ENCODE measurements at places on chromosomes 1 and 21.

DNA sequence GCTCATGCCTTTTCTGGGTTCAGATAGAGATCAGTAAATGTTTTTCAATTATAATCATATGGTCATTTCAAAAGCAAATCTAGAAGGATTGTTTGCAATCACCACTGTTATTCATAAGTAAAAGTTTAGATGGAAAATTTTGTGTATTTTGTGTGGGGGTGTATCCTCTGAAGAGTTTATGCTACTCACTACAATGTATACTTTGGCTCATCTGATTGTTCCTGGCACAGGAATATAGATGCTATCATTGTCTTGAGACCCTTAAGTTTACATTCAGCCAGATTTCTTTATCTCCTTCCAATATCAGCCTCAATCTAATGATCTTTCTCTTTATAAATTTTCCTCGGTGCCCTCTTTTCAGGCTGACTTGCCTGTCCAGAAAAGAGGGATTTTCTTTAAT, 33.0 kb downstream of the ADAMTS1 start:
- no peak for DNase-seq

- no peak for DNase-seq
These were observed 150.5 kb downstream of the RPS6KC1 start for GRCh38 chr1:213201380-213202155.

GRCh38 chr1:37448691-37449417, 25.5 kb upstream of the ZC3H12A start:
- no peak for DNase-seq

- DNase-seq: no peak
These were observed 114.5 kb upstream of the SOD1 start for GRCh38 chr21:31545036-31545435.

GRCh38 chr1:9731051-9731537, 79.6 kb downstream of the PIK3CD start:
- DNase-seq: no peak

- DNase-seq: no peak
These were observed 15.4 kb upstream of the SAMD13 start for GRCh38 chr1:84286071-84286470.

DNA sequence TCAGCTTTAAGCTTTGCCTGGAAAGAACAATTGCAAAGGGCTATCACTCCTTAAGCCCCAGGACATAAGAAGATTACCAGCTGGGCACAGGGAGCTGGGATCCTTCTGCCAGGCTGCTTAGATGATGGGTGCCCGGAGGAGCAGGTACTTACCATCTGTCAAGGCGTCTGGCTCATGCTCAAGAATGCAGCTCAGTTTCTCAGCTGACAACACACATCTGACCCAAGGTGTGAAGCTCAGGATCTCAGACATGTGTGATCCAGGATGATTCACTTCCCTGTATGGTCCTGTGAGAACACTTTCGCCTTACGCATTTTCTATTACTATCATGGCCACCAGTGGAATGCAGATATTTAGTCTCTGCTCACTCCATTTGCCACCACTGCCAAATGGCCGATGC, 14.7 kb upstream of the DISC1 start:
- DNase-seq: no peak

Data from activated naive CD4-positive, alpha-beta T cell treated with anti-CD3 and anti-CD28 coated beads, Interleukin-2, amount 50 U/mL, for 16 hours (primary cell).